ENCODE measurements at places on chromosomes 4 and X.

DNA sequence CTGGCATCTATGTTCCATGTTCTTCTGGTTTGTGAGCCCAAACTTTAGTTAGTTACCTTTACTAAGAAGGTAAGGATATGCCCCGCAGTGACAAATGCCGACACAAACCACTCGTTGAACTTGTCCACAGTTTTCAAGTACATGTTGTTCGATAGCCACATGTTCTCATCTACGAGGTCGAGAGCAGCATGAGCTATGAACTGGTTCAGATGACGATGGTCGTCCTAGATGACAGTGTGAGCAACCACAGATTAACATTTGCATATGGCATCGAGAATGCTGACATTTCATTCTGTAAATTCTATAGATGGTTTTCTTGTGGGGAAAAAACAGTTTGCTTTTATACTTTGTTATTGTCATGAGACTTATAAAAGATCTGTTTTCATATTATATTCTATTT, 18.0 kb downstream of the TRAPPC2 start:
- DNase-seq: no peak

DNA sequence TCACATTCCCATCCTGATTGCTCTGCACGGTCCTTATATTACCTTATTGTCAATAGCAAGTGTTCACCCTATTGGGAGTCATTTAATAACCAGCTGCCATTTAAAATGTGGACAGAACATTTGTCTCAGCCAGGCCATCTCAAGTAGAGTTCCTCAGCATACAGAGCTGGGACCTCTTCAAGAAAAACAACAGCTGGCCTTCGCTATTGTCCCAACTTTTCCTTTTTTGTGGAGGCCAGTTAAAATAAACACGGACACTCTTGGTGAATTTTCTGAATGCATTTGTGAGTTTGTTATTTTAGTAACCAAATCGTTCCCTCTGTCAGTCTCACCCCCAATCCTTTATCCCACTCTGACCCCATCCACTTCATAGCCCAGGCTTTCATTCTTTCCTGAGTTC, 395.3 kb upstream of the PITX2 start:
- no peak for DNase-seq

GRCh38 chrX:118528071-118528737, 32.6 kb downstream of the DOCK11 start:
- peak; percentile 11 for DNase-seq

- no peak for DNase-seq
Observed at GRCh38 chrX:103779141-103779789, 2.6 kb downstream of the PLP1 start.

- no peak for DNase-seq
Observed at GRCh38 chr4:139896091-139896604, 230.5 kb downstream of the MGST2 start.

DNA sequence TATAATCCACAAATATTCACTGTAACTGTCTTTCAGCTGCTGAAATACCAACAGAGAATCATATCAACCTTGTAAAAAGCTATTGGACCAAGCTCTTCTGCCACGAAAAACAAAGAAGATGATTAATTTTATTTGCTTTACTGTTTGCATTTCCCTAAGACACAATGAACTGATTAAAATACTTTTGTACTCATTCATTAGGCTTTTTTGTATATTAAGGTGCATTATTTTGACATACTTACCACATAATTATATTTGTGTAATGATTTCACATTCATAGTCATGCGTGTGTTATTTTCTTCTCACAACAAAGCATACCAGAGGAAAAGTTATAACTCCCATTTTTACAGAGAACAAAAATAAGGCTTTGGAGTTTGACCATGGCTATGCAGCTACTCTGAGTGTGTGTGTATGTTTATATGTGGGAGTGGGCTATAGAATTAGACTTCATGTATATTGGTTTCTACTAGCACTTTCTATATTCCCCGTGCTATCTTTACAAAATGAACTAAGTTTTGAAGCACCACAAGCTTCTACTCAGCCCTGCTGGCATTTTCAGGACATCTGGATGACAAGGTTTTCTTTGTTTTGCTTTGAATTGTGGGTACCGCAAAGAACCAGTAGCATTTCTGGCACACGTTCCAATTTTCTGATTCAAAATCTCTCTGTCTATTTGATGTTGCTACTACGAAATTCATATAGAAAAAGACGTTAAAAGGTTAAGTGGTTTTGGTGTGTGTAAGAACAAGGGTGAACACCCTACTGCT, 11.0 kb upstream of the FGF5 start:
- no peak for DNase-seq

- no peak for DNase-seq
Observed at GRCh38 chrX:139890991-139891700, 41.7 kb downstream of the ATP11C start.
